Activated T-cell treated with anti-CD3 and anti-CD28 coated beads for 4 hours (primary cell): ENCODE measurements at places on chromosomes 7 and 10.
A peak's percentile ranks its signal among the peaks of the same experiment; 100 is the strongest.

- DNase-seq, result no peak
These were observed 56.2 kb downstream of the CUL1 start for GRCh38 chr7:148754912-148755311.

DNA sequence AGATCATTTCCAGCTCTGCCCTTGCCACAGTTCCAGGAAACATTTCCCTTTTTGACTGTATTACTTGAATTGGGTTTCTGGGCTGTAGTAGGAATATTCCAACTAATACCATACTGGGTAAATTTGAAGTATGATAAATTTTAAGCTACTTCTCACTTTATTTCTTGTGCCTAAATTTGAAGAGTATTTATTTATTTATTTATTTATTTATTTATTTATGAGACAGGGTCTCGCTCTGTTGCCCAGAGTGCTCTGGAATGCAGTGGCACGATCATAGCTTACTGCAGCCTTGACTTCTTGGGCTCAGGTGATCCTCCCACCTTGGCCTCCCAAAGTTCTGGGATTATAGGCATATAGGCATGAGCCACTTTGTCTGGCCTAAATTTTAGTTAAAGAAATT, 105.5 kb downstream of the TPST1 start:
- no peak for DNase-seq

GRCh38 chr7:156832195-156832877, 60.6 kb downstream of the LMBR1 start:
- DNase-seq, result no peak

DNA sequence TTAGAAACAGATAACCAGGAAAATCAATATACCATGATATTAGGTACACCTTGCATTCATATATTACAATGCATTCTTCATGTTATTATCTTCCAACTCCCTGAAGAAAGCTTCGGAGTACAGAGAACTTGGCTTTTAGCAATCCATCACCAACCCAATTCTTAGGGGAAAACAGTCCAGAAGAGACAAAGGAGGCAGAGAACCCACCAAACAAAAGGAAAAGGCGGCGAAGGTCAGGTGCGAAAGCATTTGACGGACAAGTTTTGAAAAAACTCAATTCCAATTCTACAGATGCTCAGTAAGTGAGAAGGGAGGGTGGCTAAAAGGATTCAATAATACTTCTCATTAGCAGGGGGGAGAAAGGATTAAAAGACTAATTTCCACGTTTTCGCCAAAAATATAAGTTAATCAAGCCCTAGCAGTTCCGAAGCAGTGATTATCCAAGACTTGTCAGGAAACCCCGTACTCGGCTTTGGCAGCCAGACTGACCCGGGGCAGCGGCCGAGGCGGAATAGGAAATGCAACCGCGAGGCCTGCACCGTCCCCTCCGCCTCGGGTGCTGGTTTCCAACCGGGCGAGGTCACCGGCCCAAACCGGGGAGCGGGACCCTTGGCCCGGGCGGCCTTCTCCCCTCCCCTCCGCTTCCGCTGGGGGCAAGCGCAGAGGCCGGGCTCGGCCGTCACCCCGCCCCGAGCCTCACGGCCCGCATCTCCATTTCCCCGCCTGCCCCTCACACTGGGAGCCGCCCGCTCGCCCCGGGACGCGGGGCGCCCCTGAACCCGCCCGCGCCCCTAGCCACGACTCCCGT, 747 bp downstream of the GDI2 start:
- peak; percentile 12 for DNase-seq

- no peak for DNase-seq
These were observed 3.9 kb upstream of the CUEDC2 start for GRCh38 chr10:102436312-102436711.

DNA sequence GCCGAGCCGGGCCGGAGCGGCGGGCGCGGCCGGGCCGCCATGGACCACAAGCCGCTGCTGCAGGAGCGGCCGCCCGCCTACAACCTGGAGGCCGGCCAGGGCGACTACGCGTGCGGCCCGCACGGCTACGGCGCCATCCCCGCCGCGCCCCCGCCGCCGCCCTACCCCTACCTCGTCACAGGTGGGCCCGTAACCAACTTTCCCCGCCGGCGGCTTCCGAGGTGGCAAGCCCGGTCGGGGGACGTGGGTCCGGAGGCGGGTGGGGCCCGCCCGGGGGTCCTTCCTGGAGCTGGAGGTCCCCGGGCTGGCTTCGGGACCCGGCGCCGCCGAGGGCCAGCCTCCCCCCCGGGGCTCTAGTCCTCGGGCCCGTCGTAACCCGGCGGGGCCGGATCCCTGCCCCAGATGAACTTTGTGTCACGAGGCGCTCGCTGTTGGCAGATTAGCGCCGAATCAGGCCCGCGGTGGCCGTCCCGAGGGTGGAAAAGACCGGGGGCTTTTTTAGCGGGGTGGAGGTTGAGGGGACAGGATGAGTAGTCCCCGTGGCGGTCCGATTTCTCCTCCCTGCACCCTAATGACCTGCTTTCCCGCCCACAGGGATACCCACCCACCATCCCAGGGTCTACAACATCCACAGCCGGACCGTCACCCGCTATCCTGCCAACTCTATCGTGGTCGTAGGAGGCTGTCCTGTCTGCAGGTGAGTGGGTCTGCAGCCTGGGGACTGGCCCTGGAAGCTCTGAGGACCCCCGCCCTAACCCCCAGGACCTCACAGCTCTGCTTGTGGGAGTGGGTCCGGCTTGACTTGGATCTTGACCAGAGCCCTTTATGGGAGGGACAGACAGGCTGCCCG, 496 bp downstream of the BRI3 start:
- no peak for DNase-seq

- DNase-seq, result no peak
These were observed 39.9 kb upstream of the HDAC9 start for GRCh38 chr7:18455606-18456005.

GRCh38 chr7:25895792-25896171, 256.2 kb upstream of the NFE2L3 start:
- no peak for DNase-seq

DNA sequence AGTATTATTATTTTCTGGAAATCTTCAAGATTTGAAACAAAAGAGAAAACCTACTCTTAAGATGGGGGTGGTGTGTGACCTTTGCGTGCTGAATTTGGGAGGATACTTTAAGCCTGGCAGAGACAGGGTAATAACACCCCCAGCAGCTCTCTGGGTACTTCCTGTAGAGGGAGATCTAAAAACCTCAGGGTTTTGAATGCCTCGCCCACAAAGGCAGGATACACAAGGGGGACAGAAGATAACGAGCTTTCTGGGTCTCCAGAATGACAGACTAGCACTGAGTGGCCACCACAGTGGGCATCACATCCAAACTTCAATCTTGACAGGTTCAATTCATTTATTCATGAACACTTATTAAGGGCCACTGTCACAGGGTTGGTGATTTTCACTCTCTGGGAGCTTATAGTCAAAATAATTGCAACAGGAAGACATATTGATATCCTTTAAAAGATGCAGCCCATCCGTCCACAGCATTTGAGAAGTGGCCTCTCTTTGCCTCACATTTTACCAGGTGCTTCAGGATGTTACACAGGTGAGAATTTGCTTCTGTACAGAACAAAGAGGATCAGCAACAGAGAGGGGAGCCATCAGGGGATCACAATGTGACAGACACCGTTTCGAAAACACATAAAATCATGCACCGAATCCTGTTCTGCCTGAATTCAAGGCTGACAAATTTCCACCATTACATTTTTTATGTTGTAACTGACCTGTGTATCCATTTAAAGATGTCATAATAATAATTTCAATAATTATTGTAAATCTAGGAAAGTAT, 14.3 kb downstream of the CPA1 start:
- no peak for DNase-seq

- DNase-seq, result no peak
These were observed 304.2 kb downstream of the RNLS start for GRCh38 chr10:88278912-88279311.

- no peak for DNase-seq
These were observed 19.3 kb downstream of the AP5Z1 start for GRCh38 chr7:4794591-4795350.

GRCh38 chr10:86556532-86556931, 34.9 kb upstream of the WAPL start:
- no peak for DNase-seq

- no peak for DNase-seq
These were observed 45.1 kb downstream of the PRKAR2B start for GRCh38 chr7:107089627-107090026.

DNA sequence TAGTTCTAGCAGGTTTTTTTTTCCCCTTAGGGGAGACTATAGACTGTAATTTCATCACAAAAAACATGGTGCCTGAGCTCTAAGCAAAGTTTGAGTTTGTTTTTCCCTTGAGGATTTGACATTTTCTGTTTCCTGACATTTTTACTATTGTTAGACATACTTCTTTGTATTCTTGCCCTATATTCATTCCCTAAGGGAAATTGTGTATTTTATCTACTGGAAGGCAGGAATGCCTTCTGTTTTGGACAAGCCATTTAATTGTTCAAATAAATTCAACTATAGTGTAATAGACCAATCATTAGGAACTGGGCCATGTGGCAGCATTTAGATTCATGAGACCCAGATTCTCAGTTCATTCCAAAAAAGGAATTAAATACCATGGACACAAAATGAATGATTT, 335.0 kb downstream of the EXOC4 start:
- DNase-seq, result no peak

GRCh38 chr10:11654659-11655058, 43.2 kb upstream of the USP6NL start:
- DNase-seq, result no peak

- DNase-seq, result no peak
These were observed 112.1 kb downstream of the DNAJC1 start for GRCh38 chr10:21891439-21891838.

- no peak for DNase-seq
These were observed 84.1 kb upstream of the PPIF start for GRCh38 chr10:79262959-79263746.

GRCh38 chr7:55310287-55311025, 54.7 kb upstream of the LANCL2 start:
- DNase-seq, result no peak

- DNase-seq, result no peak
These were observed 184.1 kb downstream of the DOCK4 start for GRCh38 chr7:112022128-112022527.

DNA sequence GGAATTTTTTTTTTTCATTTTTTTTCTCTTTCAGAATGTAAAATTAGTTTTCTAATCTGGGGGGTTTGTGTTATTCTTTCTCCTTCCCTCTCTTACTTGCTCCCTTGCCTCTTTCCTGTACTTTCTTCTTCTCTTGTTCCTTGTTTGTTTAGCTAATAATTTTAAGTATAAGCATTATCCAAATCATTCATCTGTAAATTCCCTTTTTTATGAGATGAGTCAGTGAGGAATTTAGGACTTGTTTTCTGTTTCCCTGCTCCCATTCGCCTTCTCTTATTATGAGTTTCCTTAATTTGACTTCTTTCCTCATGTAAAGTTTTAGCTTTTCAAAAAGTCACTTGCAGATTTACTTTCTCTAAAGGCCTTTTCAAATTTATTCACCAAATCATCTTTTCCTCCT, 154.6 kb upstream of the ETV1 start:
- no peak for DNase-seq

DNA sequence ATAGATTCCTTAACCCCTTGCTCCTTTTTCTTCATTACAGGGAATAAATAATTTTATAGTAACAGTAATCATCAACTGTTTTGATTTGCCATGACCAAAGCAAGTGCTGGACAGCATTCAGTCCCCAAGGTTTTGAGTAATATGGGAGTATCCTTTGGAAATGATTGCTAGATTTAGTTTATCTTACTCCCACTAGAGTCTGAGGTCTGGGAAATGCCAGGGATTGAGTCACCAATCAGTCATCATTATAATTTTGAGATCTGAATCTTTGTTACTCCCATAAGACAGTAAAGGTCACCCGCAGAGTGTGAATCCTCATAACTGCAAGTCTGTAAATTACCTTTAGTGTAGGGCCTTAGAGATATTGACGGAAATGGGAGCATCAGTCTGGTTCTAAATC, 133.7 kb upstream of the SEMA3E start:
- no peak for DNase-seq

DNA sequence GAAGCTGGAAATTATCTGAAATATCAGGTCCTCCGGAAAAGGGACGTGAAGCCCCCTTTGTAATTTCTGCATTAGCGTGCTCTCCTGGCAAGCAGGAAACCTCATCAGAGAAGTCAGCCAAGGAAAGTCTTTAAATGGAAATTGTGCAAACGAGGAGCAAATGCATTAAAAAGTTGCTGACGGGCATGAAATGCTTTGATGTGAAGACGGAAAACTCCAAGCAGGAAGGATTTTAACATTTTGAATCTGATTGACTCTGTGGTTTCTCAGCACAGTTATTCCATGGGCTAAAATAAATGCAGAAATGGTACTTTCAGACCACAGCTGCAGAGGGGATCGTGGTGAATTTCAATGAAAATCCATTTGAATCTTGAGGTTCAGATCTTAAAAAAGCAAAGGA, 167.8 kb downstream of the AHR start:
- DNase-seq, result no peak

DNA sequence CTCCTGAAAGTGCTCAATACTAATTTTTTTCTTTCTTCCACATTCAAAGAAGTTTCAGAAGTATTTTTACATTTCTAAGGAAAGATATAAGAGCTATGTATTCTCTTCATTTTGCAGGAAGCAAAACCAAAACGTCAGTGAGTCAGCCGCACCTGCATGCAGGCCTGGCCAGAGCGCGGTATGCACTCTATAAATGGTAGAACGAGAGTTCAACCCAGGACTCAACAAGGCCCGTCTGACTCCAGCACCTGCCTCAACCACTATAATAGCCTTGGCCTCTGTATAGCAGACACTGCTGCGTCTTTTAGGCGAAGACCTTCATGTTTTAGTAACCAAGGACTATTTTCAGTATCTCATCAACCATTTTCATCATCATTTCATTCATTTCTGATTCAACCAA, 113.2 kb downstream of the KMT2E start:
- DNase-seq, result no peak

- DNase-seq, result no peak
These were observed 282.6 kb upstream of the CACNA2D1 start for GRCh38 chr7:82726038-82726800.

- peak; percentile 21 for DNase-seq
These were observed 151.5 kb downstream of the RNF216 start for GRCh38 chr7:5629941-5630340.

- no peak for DNase-seq
These were observed 129.8 kb upstream of the PPP1R3A start for GRCh38 chr7:114048386-114049235.

DNA sequence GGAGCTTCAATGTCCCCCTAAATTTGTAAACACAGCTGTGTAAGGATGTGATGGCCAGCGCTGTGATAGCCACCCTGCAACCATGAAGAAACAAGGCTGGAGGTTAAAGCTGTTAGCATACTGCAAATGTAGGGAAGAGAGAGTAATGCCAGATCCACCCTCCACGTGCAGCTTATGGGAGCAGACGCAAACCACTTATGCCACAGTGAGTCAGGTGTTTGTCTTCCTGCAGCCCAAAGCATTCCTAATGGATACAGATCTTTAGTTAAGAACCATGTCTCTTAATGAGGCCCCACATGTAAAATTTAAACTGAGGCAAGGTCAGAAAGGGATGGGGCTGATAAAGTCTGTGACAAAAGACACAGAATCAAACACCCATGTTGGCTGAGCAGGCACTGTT, 13.6 kb upstream of the MYL7 start:
- DNase-seq, result no peak

GRCh38 chr7:1654738-1655475, 15.2 kb upstream of the ELFN1 start:
- no peak for DNase-seq

GRCh38 chr7:52705768-52706167, 329.7 kb upstream of the POM121L12 start:
- DNase-seq, result no peak

- DNase-seq, result no peak
These were observed 18.3 kb downstream of the VOPP1 start for GRCh38 chr7:55554038-55554437.

- no peak for DNase-seq
These were observed 56.8 kb downstream of the HK1 start for GRCh38 chr10:69335063-69335587.
